Thymus (tissue), 14 donors: ENCODE measurements at places on chromosomes 6 and 20. TPM values are rescaled to one million over a fixed set of nuclear protein-coding genes. Genes with fewer than 3 reads are reported as not detected.

Gene NFKBIE
- polyA plus RNA-seq, result 16.4 TPM

Gene POM121L2
- polyA plus RNA-seq, result not detected

Gene SRF
- polyA plus RNA-seq, result 25.5 TPM

Gene ARFGAP1
- 111 TPM for polyA plus RNA-seq

Gene GGTLC1
- polyA plus RNA-seq, result not detected

Gene ZNF311
- 0.80 TPM for polyA plus RNA-seq

Gene CCN5
- 3.5 TPM for polyA plus RNA-seq

Gene HDGFL1
- polyA plus RNA-seq, result under 0.01 TPM

Gene CAGE1
- 0.02 TPM for polyA plus RNA-seq

Gene MYL9
- 138 TPM for polyA plus RNA-seq

Gene OTOR
- 1.1 TPM for polyA plus RNA-seq

Gene SLC22A23
- 16.4 TPM for polyA plus RNA-seq

Gene RAET1L
- polyA plus RNA-seq, result 3.1 TPM

Gene EDN1
- polyA plus RNA-seq, result 14.3 TPM

Gene RIPPLY2
- 0.23 TPM for polyA plus RNA-seq

Gene ADAT2
- 13.2 TPM for polyA plus RNA-seq

Gene GRIK2
- polyA plus RNA-seq, result 0.18 TPM

Gene VGLL2
- 0.07 TPM for polyA plus RNA-seq

Gene TMEM217
- polyA plus RNA-seq, result 4.0 TPM

Gene RIMS4
- polyA plus RNA-seq, result 0.21 TPM

Gene RPS6KA2
- 12.3 TPM for polyA plus RNA-seq

Gene CST2
- polyA plus RNA-seq, result 12.7 TPM

Gene HCK
- polyA plus RNA-seq, result 33.3 TPM

Gene MPIG6B
- 0.32 TPM for polyA plus RNA-seq

Gene FAM83C
- polyA plus RNA-seq, result 0.14 TPM

Gene NNAT
- polyA plus RNA-seq, result 16.1 TPM

Gene TAB2
- 34.3 TPM for polyA plus RNA-seq

Gene CNBD2
- 28.6 TPM for polyA plus RNA-seq

Gene SLC17A1
- not detected for polyA plus RNA-seq

Gene ID4
- 10.9 TPM for polyA plus RNA-seq

Gene PROKR2
- polyA plus RNA-seq, result not detected

Gene FOXS1
- polyA plus RNA-seq, result 1.2 TPM

Gene DOP1A
- 13.8 TPM for polyA plus RNA-seq

Gene OR10C1
- not detected for polyA plus RNA-seq

Gene OR2H2
- under 0.01 TPM for polyA plus RNA-seq

Gene HLA-DQB1
- polyA plus RNA-seq, result 458 TPM

Gene ADTRP
- 7.7 TPM for polyA plus RNA-seq

Gene MYLK2
- polyA plus RNA-seq, result 1.4 TPM

Gene CCN6
- polyA plus RNA-seq, result 0.18 TPM

Gene SNPH
- 2.2 TPM for polyA plus RNA-seq

Gene BCLAF1
- 44.6 TPM for polyA plus RNA-seq

Gene EDN3
- 2.4 TPM for polyA plus RNA-seq

Gene ULBP1
- 0.68 TPM for polyA plus RNA-seq

Gene FKBP5
- polyA plus RNA-seq, result 338 TPM

Gene DOK5
- 1.0 TPM for polyA plus RNA-seq

Gene EPPIN
- 0.21 TPM for polyA plus RNA-seq

Gene TNFRSF21
- polyA plus RNA-seq, result 30.2 TPM

Gene TAGAP
- polyA plus RNA-seq, result 13.9 TPM

Gene CLPSL2
- polyA plus RNA-seq, result 0.09 TPM

Gene WFDC6
- 0.27 TPM for polyA plus RNA-seq

Gene RAET1E
- polyA plus RNA-seq, result 0.59 TPM
